ENCODE measurements at places on chromosomes 1 and 21. TPM values are rescaled to one million over a fixed set of nuclear protein-coding genes. Genes with fewer than 3 reads are reported as not detected.

- DNase-seq: no peak
Observed at GRCh38 chr1:107949467-107950253, 15.3 kb downstream of the VAV3 start.

DNA sequence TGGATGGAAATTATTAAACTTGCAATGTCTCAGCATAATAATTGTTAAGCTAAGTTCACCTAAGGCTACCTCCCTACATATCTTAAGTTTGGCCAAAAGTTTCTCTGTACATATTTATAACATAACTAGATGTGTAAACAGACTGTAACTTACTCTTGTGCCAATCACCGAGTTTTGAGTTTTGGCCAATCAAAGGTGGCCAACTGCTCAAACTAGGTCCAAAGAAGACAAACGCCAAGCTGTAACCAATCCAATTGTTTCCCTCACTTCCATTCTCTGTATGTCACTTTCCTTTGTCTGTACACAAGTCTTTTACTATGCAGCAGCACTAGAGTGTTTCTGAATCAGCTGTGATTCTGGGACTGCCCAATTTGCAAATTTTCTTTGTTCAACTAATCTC, 197.8 kb downstream of the LYPLAL1 start:
- DNase-seq: no peak

DNA sequence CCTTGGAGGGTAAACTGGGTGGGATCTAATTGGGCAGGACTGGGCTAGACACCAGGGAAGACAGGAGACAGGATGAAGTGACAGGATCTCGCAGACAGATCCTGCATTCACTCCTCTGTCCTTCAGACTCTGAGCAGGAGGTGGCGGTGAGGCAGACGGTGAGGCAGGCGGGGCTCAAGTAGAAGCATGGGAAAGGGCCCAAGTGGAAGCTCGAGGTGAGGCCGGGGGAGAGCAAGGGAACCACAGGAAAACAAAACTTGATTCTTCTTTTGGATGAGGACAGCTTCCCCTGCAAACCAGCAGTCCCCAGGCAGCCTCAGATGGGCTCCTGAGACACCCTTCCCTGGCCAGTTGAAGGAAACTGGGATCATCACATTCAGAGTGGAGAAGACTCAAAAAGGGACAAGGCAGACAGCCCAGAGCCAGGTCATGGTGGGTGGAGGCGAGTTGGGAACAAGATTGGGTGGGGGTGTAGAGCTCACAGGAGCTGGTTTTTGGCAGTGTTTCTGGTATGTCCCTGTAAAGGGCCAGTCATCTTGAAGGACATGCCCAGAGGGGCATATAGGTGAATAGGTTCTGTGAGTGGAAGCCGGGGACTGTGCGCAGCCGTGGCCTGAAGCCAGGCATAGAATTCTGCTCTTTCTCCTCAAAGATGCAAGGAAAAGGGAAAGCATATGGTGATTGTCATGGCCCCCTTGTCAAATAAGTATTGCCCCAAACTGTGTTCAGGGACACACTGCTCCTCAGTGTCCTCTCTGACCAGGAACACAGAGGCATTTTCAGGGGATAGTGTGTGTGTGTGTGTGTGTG, 18.0 kb downstream of the INKA2 start:
- peak; percentile 12 for DNase-seq

OPTC gene
- total RNA-seq: not detected

Data from G401 (cell line).